ENCODE measurements at places on chromosomes 5 and 9.

DNA sequence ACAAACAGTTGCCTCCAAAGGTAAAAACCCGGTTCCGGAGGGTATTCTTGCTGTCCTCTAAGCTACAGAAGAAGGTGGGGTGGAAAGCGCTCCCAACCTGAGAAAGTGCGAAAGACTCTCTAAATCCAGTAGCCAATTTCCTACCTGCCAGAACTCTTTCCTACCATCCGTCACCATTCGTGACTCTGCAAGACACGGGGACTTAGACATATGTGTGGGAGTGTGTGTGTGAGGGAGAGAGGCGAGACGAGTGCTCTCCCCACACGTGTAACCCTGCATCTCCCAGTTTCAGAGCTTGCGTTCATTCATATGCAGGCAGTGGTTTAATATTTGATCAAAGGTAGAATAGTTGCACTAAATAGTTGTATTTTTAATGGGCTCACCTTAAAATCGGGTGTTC is 473 bp upstream of the GABRA1 start:
- no peak for DNase-seq

DNA sequence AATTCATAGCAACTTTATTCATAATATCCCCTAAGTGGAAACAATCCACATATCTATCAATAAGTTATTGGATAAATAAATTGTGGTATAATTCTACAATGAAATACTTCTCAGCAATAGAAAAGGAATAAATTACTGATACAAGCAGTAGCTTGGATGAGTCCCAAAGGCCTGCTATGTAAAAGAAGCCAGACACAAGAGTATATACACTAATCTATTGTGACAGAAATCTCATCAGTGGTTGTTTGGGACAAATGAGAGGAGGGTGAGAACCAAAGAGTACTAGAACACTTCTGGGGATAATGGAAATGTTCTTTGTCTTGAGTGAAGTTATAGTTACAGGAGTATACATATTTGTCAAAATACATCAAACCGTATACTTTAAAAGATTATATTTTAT is 119.3 kb downstream of the SNCAIP start:
- DNase-seq = no peak

DNA sequence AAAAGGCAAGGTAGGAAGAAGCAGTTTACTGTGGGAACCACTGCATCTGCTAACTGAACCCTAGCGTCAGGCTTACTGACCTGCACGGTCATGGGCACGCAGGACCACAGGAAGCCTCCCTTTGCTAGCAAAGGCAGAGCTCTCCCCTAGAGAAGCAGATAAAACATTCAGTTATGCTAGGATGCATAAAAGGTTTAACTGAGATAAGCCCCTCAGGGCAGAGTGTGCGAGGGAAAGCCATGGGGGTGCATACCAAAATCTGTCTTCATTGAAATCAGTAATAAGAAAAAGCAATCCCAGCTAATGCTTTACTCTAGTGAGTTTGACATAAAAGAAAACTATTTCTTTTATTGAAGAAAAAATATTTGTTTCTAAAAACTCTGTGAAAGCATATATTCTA is 2403.7 kb upstream of the C9orf72 start:
- no peak for DNase-seq

- DNase-seq = no peak
Measured at GRCh38 chr9:134253606-134254205, 72.5 kb upstream of the RXRA start.

- no peak for DNase-seq
Measured at GRCh38 chr9:98450496-98450895, 195.0 kb upstream of the TBC1D2 start.

DNA sequence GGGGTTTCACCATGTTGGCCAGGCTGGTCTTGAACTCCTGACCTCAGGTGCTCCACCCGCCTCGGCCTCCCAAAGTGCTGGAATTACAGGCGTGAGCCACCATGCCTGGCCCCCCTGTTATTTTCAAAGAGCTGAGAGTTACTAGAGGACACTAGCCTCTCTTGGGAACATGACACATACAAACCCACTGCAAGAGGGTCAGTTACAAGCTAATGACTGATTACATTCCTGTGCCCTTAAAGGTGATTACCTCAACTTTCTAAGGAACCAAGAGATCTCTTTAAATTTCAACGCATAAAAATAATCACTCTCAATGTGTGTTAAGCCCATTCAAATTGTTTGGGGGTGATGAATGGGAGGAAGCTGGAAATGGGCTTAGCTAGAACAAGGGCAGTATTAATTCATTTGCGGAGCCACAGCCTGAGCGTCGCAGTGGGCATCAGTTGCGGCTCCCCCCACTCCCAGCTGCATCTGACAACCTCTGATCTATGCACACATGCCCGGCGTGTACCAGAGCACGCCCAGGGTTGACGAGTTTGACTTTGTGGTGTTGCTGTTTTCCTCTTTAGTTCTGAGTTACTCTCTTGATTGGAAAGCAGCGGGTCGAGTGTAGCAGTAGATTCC is 146.9 kb downstream of the GOLPH3 start:
- no peak for DNase-seq

GRCh38 chr5:158180407-158180806 is 321.5 kb upstream of the CLINT1 start:
- DNase-seq = no peak

DNA sequence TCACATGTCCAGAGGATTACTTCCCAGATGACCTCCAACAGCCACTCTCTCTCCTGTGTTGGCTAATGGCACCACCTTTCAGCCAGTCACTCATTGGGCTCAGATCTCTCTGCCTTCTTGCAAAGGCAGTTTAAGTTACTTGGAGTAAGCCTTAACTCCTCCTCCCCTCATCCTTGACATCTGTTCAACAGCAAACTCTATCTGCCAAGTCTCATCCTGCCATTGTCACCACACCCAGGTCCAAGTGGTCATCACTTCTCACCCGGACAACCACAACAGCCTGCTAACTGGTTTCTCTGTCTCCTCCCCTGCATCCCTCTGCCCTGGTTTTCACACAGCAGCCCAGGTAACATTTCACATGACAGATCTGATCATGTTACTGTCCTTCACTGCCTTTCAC is 58.5 kb downstream of the DCP2 start:
- DNase-seq = no peak

GRCh38 chr5:52758014-52758413 is 29.7 kb upstream of the ITGA1 start:
- no peak for DNase-seq

- no peak for DNase-seq
Measured at GRCh38 chr5:97245386-97245785, 62.3 kb upstream of the RIOK2 start.

GRCh38 chr9:113592876-113593575 is 129.5 kb downstream of the RGS3 start:
- DNase-seq = no peak

GRCh38 chr5:119316906-119317305 is 38.9 kb upstream of the TNFAIP8 start:
- no peak for DNase-seq

GRCh38 chr9:76213751-76214150 is 180.5 kb downstream of the RFK start:
- no peak for DNase-seq

GRCh38 chr5:92242170-92242569 is 859.1 kb upstream of the ARRDC3 start:
- DNase-seq = no peak

GRCh38 chr5:110753600-110753999 is 14.8 kb downstream of the SLC25A46 start:
- no peak for DNase-seq

DNA sequence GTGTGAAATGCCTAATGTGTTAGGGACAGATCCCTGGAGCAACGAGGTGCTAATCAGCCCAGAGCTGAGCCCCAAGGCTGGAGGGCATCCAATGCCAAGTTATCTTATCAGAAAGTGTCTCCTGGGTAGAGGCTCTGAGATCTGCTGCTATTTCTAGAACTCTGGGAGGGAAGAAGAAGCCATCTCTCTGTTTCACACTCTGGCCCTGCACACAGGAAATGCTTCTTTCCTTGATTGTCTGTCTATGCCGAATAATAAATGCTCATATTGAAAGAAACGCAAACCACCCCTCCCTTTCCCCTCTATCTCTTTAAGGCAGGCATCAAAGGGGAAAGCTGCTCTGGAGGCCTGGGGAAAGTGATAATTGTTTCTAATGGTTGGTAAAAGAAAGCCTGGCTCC is 166.7 kb downstream of the PAPPA start:
- DNase-seq = no peak

DNA sequence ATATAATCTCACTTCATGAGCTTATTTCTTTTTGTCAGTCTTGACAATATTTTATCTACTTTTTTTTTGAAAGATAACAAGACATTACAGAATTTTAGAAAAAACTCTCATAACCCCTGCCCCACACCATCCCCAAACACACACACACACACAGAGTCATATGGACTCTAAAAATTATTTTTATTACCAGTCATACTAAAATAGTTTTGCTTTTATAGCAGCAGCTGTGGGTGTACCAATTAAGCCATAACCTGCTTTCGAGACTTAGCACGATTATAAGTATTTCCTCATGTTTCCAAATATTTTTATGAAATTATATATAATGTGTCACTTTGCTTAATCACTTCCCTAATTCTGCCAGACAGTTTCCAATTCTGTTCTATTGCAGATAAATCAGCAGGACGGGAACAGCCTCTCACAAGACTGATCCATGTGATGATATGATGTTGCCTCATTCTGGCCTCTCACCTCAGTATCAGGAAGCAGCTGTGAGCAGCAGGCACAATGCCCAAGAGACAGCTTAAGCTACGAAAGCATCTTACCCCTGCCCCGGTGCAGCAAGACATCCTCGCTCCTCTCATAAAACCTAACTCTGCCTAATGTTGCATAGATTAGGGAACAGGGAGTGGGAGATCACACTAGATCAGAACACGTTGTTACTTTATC is 7.0 kb downstream of the PDCL start:
- no peak for DNase-seq

- no peak for DNase-seq
Measured at GRCh38 chr5:134784241-134784920, 25.8 kb downstream of the DDX46 start.

GRCh38 chr5:368183-369084 is 46.9 kb downstream of the AHRR start:
- DNase-seq = no peak

DNA sequence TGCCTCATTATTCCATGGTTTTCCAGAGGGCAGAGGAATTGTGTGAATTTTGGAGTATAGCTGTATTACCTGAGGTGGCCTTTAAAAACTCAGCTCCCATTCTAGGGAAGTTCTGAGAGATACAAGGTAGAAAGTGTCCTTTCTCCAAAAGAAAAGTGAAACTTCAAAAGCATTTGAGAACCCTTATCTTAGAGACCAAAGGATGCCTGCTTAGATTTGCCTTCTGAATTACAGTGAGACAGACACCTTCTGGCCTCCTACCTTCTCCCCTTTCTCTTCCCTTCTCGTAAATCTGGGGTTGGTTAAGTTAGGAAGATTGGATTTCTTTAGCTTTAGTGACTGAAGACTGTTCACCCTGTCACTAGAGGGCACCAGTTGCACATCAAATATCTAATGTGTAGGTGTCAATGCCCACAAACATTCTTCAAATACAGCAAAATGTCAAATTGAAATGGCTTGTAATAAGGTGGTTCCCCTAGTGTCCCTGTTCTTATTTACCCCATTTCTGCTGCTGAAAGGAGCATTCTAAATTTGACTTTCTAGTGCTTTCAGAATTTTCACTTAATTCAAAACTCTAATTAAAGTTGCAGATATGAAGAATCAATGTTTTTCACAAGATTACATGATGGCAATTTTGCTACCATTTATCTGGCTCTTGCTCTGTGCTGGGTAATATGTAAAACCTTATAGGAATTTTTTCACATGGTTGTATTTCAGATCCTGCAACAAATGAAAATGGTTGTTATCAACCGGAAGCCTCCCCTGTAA is 46.7 kb downstream of the PRRC1 start:
- DNase-seq = no peak

- no peak for DNase-seq
Measured at GRCh38 chr5:180684623-180685161, 35.3 kb upstream of the FLT4 start.

- no peak for DNase-seq
Measured at GRCh38 chr5:59569608-59570334, 323.8 kb downstream of the PDE4D start.

- DNase-seq = no peak
Measured at GRCh38 chr5:6820851-6821479, 107.7 kb downstream of the TENT4A start.

GRCh38 chr5:147057051-147057450 is 177.8 kb upstream of the STK32A start:
- no peak for DNase-seq

DNA sequence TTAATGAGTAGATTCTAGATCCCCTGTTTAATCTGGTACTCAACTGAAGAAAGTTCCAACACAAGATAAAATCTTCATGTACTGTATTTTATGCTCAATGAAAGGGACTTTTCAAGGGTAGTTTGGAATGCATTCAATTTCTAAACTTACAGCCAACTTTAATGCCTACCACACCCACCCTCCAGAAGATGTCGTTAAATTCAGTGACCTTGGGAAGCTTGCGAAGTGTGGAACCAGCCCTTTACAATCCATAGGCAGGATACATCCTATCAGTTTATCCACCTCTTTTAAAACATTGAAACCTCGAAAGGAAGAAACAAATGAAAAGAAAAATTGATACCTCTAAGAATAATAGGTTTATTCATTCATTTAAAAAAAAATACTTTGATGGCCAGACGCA is 20.2 kb downstream of the TRPM6 start:
- DNase-seq = no peak

- no peak for DNase-seq
Measured at GRCh38 chr9:96029722-96030530, 154.4 kb downstream of the ERCC6L2 start.

DNA sequence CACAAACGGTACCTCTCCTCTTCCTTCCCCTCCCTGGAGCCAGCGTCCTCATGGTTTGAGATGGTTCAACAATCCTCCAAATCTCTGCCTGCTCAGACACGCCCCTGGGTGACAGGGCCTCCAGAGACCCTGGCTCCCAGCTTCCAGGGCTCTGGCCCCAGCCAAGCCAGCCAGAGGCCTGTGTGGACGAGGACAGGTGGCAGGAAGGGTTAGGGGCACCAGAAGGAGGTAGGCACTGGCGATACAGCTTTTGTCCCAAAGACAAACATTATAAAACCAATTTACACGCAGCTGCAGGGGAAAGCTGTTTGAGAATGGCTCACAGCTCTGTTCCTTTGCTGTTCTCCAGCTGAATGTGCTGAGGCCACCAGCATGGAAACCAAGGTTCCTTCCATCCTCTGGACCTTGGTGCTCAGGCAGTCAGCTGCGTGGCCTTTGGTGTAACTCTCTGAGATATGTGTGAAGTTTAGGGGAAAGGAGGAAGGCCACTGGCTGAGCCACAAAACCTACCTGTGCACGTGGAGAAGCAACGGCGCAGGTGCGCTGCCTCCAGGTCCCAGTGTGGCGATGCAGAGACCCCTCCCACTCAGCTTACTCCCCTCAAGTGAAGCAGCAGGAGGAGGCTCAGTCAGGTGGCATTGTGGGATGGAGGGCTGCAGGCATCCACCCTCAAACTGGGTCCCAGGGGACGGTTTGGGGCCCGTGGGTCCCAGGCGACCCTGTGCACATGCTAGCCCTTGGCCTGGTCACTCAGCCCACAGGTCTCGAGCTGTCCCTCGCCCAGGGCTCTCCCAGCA is 4.3 kb upstream of the QRFP start:
- no peak for DNase-seq
